ENCODE measurements at places on chromosomes 13 and 19.

DNA sequence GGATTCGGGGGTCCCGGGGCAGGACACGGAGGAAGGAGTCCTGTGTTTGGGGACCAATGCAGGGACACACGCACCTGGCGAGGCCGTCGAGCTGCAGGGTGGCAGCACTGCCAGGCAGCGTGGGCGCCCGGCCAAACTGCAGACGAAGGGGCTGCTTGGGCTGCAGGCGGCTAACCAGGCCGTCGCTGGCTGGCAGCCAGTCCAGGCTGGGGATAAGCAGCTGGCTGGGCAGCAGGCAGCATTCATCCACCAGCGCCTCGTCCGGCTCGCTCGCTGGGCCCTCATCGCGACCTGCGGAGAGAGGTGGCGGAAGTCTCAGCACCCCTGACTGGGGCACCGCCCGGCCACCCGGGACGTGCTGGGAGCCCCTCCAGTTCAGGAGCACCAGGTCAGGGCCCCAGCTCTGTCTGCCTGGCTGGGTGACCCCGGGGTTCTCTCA lies 11.5 kb downstream of the CFD start:
- no peak for DNase-seq

DNA sequence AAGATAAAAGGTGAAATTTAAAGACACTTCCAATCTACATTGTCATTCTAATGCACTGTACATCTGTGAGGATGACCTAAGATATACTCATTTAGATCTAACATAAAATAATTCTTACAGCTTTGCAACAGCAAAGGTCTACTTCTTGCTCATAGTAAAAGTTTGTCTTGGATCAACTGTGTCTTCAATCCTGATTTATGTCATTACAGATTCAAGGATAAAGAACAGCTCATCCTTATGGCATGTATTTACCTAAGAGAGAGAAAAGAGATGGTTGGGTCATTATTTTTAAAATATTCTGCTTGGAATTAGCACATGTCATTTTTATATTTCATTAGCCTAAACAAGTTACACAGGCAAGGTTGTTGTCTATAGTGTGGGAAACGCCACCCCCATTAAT lies 2193.1 kb downstream of the PCDH9 start:
- no peak for DNase-seq

- no peak for DNase-seq
These were observed 18.6 kb upstream of the LMTK3 start for GRCh38 chr19:48530066-48530720.

- no peak for DNase-seq
These were observed 33.5 kb upstream of the SPRY2 start for GRCh38 chr13:80374444-80374843.

DNA sequence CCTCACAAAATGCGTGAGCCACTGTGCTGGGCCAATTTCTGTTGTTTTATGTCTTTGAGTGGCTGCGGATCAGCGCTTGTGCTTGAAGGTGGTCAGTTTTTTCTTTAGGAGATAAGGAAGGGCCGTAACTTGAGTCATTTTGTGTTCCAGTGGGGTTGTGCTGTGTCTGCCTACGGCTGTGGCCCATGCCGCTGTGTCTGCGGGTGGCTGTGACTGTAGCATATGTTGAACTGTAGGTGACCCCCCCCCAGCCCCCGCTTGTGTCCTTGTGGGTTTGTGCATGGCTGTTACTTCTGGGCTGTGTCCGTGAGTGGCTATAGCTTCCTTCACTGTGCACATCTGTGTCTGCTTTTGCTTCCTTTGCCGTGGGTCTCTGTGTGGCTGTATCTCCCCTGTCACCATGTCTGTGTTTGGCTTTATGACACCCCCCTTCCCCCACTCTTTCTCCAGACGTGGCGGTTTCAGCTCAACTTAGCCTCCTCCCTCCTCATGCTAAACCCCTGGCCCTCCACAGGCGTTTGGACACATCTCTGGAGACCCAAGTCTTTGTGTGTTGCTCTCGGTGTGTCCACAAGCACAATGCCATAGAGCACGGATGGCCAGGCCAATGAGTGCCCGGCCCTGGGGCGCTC lies 675 bp downstream of the PPP1R14A start:
- DNase-seq, result no peak

GRCh38 chr13:71797517-71797916 lies 69.5 kb downstream of the DACH1 start:
- peak; percentile 86 for DNase-seq

GRCh38 chr19:10718205-10719196 lies 622 bp downstream of the DNM2 start:
- peak; percentile 74 for DNase-seq

GRCh38 chr13:73720216-73720840 lies 413.9 kb downstream of the KLF12 start:
- DNase-seq, result no peak

DNA sequence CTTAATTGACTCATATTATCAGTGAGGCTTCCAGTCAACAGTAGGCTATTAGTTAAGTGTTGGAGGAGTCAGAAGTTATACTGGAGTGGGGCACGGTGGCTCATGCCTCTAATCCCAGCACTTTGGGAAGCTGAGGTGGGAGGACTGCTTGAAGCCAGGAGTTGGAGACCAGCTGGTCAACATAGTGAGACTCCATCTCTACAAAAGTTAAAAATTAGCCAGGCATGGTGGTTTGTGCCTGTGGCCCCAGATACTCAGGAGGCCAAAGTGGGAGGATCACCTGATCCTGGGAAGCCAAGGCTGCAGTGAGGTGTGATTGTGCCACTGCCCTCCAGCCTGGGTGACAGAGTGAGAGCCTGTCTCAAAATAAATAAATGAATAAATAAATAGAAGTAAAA lies 53.2 kb downstream of the COMP start:
- DNase-seq, result no peak

GRCh38 chr13:114318624-114319023 lies 4.3 kb downstream of the CHAMP1 start:
- no peak for DNase-seq

GRCh38 chr13:32246468-32246867 lies 68.7 kb downstream of the ZAR1L start:
- no peak for DNase-seq

GRCh38 chr13:45315520-45316167 lies 25.3 kb downstream of the TPT1 start:
- no peak for DNase-seq

GRCh38 chr19:46859637-46860124 lies 1.1 kb upstream of the ARHGAP35 start:
- no peak for DNase-seq

DNA sequence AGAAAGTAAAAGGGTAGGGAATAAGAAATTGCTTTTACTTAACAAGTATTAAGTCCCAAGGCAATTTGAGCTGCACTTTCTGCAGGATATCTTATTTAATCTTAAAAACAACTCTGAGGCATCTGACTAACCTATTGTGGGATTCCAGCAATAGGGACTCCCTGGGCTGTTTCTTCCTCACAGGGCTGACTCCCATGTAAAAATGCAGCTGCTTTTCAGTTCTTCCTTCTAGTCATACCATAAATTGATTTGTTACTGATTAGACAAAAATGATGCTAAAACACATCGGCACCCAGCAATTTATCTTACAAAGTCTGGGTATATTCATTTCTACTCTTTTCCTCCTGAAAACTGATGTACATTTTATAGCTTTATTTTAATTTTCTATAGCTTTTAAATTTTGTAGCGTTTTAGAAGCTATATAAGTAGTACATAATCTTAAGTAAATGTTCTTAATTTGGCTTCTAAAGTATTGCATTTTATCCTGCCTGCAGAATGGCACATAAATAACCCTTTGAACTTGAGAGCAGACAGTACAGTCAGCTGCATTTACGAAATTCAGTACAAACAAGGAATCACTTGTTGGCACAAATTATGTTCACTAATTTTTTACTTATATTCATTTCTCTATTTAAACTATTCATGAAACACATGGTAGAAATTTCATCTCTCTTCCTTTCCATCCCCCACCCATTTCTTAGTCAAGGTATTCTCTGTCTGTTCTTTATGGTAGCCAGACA lies 102.4 kb upstream of the FRY start:
- DNase-seq, result no peak

- no peak for DNase-seq
These were observed 904.3 kb downstream of the DIAPH3 start for GRCh38 chr13:59259165-59260000.

DNA sequence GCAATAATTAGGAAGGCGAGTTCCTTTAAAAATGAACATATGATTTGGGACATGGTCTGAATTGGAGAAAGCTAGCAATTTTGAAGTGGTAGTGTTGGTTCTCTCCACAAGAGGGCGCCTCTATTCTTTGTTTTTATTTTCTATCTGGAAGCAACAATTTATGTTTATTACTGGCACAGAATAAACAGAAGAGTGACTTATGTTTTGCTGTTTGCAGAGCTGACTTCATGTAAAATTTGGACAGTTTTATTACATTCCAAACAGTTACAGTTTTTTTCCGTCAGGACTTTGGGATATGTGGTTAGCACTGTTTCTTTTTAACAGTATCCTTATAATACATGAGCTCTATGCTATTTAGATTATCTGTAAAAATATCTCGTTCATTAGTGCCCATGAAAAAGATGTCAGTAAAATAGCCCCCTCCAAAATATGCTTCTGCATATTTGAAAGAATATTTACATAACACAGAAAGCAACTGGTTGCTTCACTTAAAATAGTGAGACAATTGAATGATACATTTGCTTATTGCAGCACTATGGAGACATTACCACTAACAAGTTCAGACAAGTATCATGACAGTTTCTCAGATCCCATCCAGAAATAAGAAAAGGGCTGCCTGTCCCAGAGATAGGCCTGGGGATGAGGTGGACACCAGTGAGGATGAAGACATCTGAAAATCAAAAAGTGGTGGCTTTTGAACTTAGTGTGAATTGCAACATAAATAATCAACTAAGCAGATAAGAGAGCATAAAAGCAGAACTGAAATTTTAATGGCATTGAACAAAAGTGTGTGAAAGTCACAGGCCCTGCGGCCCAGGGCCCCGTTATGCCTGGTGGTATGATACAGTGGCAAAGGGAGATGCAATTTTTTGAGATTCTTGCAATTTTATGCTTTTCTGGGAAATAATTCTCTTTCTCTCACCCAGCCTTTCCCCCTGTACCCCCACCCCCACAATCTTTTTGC lies 32.3 kb upstream of the FGF9 start:
- peak; percentile 31 for DNase-seq

DNA sequence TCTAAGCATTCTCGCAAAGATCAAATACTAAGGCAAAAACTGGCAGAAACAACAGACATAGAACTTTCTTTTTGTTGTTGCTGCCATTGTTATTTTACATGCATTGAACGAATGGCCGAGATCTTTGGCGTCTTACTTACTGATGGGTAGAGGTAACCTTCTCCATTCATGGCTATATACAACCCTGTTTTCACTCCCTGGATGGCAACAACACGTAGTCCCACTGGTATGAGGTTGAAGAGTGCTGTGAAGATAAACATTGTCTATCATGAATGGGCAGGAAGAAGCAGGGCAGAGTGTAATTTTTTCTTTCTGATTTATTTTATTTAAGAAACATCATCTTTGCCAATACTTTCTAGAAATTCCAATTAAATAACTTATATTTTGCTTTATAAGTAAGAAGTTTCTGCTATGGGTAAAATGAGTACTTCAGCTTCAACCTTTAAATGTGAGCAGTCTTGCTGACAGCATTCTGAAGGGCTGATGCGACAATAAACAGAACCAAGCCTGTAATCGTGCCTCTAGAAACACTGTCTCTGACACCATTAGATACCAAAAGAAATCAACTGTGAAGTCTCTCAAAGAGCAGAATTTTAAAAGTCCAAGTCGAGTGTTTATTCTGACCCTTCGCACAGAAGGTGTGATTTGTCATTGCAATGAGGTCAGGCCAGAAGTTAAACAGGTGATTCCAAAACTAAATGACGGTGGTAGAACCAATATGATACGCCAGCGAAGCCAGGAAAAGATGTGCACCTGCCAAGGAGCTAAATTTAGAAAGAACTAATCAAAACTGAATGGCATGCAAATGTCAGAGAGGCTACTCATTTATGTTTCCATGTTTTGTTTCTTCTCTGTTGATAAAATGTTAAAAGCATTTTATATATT lies 416.4 kb downstream of the ITGBL1 start:
- DNase-seq, result peak; percentile 65

DNA sequence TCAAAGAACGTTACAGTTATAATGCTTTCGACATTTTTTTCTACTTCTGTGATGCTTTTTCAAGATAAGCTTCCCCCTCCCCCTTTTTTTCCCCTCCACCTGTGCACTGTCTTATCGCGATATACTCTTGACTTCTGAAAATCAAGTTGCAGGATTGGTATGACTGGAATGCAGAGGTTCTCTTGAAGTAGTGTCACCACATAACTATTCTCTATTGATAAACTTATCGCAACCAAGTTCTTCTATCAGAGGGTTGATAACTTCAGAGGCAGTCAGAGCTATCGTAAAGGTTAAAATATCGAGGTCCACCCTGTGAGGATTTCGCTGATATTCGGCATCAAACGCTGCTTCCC lies 820 bp downstream of the EID2 start:
- no peak for DNase-seq

Data from NCI-H1417 (cell line).